ENCODE measurements at places on chromosomes 16 and 17.

DNA sequence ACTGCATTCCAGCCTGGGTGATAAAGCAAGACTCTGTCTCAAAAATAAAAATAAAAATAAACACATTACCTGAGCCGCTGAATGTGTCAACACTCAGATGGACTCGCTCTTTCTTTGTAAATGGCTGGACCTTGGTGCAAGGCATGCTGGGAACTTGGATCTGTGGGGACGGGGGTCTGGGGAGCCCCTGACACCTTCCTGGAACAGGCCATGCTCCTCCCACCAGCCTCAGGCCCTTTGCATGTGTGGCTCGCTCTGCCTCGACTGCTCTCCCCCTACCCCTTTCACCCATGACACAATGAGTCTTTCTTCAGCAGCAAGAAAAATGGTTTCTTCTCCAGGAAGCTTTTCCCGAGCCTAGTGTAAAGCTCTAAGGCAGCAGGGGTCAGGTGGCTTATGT lies 94.0 kb upstream of the CDH5 start:
- DNase-seq: no peak

DNA sequence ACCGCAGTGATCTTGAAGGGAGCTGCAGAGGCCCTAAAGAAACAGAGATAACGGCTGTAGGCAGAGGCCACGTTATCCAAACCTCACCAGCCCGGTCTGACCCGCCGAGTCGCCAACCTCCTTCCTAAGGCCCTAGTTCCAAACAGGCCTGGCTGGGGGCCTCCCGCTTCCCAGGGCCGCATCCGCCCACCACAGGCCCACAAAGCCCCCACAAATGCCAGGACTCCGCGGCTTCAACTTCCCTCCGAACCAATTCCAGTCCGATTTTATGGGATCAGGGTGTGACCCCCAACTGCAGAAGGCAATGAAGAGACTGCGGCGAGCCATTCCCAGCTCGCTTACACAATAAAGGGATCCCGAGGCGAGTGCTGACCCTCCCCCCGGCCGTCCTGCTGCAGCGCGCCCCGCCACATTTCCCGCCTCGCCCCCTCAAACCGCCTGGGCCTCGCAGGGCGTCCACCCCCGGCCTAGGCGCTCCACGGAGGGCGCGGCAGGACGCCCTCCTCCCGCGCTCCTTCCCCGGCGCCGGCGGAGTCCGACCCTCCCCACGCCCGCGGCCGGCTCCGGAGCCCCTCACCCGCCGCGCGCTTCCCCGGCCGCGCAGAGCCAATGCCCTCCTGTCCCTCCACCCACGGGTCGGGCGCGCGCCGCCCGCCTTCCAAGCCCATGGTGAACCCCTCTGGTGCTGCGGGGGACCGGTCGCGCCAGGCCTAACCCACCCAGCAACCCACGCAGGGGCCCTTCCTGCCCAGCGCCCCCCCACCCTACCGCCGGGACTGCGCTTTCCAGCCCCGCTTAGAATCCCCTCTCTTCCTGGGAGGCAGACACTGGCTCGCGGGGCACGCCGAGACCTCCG lies 926 bp downstream of the MYH10 start:
- peak; percentile 68 for DNase-seq

DNA sequence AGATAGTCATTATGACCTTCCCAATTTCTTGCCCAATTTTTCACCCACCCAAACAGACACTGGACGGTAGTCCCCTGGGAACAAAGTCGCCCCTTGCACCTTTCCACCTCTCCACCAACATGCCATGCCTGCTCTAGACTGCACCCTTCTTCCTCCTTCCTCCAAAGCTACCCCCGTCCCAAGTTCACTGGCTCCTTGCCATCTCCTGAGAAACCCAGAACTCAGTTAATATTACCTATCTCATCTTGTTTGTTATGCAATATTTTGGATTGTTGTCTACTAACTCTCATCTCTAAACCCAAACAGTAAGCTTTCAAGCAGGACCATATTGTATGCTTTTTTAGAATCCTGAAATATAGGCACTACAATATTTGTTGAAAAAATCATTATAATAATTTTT lies 63.3 kb downstream of the USP31 start:
- no peak for DNase-seq

- no peak for DNase-seq
Measured at GRCh38 chr17:57115916-57116315, 30.9 kb downstream of the AKAP1 start.

GRCh38 chr17:68595496-68595895 lies 5.7 kb downstream of the FAM20A start:
- DNase-seq: no peak

GRCh38 chr17:66215529-66215911 lies 13.7 kb downstream of the APOH start:
- DNase-seq: no peak

DNA sequence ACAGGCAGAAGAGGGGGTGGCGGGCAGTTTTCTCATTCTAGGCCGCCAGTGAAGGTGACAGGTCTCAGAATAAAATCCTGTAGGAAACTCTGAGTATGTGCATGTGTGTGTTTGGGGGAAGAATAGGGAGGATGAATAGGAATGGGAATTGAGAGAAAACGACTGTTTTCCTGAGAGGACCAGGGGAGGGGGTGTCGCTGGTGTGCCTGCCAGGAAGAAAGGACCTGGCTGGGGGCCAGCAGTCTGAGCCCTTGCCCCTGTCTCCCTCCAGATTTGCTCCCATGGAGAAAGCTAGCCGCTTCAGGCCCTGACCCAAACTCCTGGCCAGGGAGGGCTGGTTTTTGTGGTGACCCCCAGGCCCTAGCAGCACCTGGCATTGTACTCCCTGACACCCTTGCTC lies 14.4 kb downstream of the C17orf50 start:
- DNase-seq: no peak

GRCh38 chr16:8751481-8752311 lies 45.7 kb downstream of the TMEM186 start:
- no peak for DNase-seq

DNA sequence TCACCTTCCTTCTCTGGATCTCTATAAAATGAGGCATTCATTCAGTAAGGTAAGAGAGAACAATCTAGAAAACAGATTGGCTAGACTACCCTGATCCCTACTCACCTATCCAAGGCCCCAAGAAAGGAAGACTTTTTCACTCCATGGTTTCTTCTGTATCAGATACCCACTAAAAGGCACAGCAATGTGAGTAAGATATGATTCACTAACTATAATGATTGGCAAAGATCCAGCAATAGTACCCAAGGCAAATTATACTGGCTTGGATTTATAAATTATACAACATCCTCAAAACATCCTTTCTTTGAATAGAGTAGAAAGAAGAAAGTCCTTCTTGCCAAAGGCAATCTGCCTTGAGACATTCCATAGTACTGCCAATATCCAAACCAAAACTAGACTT lies 1432.0 kb upstream of the GOT2 start:
- DNase-seq: no peak

- no peak for DNase-seq
Measured at GRCh38 chr17:57544834-57545463, 200.2 kb downstream of the CCDC182 start.

GRCh38 chr17:3038941-3039340 lies 24.5 kb downstream of the OR1D5 start:
- DNase-seq: peak; percentile 15

DNA sequence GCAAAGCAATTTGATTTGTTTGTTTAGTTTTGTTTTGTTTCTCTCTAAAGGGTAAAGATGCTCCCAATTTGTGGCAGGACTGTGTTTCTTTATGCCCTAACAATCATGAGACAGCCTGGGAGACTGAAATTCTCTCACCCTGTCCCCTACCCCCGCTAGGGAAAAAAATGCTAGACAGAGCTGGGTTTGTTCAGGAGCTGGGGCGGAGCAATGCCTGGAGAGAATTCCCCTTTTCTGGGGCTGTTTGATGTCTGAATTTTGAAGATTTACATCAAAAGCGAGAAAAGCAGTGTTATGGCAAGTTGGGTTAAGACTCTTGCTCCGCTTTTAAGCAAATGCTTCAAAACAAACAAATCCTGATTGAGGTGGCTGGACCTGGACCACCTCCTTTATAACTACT lies 8.4 kb downstream of the MAF start:
- no peak for DNase-seq

- no peak for DNase-seq
Measured at GRCh38 chr16:57930533-57930932, 40.4 kb downstream of the CNGB1 start.
